Suprapubic skin (tissue), 4 donors: ENCODE measurements at places on chromosomes 13 and 19.
A peak's percentile ranks its signal among the peaks of the same experiment; 100 is the strongest.

DNA sequence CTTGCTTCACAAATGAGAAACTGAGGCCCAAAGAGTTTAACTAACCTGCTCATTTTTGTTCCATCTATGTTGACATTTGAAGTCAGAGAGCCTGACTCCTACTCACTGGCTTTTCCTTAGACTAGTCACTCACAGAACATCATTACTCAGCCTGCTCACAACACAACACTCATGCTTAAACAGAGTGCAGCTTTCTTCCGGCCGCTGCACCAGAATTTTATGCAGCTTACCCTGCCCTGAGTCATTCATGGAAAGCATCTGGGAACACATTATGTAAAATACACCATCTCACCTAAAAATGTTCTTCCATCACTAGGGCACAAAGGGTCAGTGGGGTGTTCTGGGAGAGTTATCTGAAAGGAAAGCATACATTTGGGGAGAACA is 303.4 kb downstream of the SPRY2 start:
- DNase-seq = no peak

- DNase-seq = no peak
These were observed 73.8 kb downstream of the SLITRK6 start for GRCh38 chr13:85725433-85725832.

- no peak for DNase-seq
These were observed 40.4 kb upstream of the PDCD5 start for GRCh38 chr19:32540621-32541020.

- DNase-seq = peak; percentile 72
These were observed 764 bp downstream of the MIR17HG start for GRCh38 chr13:91347996-91348905.

- no peak for DNase-seq
These were observed at the start of gene TSSK6 for GRCh38 chr19:19514881-19515641. TSSK6 (minus strand) TSS chr19:19515548; CDS start chr19:19515427, 121 bp downstream.

GRCh38 chr19:50007947-50008346 is 17.2 kb downstream of the VRK3 start:
- no peak for DNase-seq

GRCh38 chr19:34231439-34231838 is 22.9 kb upstream of the GARRE1 start:
- DNase-seq = no peak

- DNase-seq = no peak
These were observed 25.7 kb upstream of the TPTE2 start for GRCh38 chr13:19586904-19587634.

- DNase-seq = no peak
These were observed 72.4 kb downstream of the COL4A1 start for GRCh38 chr13:110234532-110234931.

DNA sequence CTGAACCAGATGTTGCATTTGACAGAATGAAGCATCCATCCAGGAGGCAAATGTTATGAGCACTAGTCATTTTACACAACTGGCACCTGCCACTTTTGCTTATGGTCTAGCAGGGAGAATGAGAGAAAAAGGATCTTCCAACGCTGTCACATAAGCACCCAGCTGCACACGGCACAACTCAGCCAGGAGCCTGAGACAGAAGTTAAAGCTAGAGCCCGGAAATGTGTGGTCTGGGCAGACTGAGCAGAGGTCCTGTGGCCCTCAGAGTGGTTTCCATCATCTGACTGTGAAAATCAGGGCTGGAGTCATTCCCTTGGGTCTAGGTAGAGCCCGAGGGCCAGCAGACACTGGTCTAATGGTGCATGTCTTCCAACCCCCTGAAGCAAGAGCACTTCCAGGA is 78.4 kb upstream of the XPO4 start:
- DNase-seq = no peak

GRCh38 chr13:108350579-108350978 is 81.1 kb downstream of the TNFSF13B start:
- no peak for DNase-seq

DNA sequence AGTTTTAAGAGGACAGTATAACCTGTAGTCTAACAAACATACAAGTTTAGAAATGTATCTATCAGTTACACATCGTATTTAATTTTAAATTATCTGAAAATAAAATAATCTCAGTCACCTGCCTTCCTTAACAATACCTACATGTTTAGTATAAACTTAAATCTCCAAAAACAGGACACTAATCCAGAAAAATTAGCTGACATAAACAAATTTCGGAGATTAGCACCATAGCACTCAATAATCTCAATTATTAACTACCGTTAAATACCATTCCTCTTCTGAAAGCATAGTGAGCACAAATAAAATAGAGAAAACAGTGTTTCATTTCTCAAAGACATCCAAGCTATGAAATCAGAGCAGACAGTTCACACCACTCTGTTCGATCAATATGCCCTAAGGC is 13.2 kb downstream of the MED4 start:
- no peak for DNase-seq

DNA sequence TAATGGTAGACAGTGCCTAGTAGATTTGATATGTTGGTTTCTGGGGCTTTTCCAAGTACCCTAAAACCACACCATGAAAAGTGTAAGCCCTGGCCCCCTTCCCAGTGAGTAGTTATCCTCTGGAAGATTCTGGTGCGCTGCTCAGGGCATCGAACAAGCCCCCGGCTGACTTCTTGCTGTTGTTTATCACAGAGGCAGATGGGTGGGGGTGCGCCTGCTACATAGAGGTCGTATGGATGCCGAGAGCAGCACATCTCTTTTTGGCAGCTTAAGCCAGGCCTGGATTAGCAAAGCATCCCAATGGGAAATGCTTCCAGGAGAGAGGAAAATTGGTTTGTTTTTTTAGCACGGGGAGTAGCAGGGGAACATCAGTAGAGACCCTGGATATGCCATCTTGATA is 26.3 kb upstream of the SPATA13 start:
- DNase-seq = no peak

DNA sequence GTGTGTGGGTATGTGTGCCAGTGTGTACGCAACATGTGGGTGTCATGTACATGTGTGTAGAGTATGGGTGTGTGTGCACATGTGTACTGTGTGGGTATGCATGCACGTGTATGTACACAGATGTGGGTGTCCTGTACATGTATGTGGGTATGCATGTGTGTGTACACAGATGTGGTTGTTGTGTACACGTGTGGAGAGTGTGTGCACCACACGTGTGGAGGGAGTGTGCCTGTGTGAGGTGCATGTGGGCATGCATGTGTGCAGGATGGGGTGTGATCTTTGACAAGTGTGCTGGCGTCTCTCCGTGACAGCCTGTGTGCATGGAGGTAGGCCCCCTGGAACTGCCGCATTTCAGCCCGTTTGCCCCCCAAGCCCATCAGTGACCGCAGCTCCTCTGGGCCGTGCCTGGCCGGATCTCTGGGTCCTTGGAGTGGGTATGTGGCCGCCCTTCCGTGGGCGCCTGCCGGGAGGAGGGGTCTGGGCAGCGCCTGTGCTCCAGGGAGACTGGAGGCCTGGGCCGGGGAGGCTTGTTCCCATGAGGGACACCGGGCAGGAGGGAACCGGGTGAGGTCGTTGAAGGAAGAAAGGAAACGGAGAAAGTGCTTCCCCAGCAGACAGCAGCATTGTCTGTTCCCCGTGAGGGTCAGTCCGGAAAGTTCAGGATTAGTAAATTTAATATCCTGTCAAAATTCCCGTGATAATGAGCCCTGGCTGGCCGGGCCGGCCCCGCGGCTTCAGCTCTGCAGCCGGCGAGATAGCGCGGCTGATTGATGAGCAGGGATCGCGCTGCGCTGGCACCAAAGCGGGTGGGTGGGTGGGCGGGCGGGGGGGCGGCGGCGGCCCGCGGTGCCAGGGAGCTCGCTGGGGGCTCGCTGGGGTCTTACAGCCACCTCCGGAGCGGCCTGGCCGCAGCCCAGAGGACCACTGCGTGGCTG is 91.1 kb upstream of the SOX1 start:
- DNase-seq = no peak

GRCh38 chr19:33100894-33101644 is 20.1 kb downstream of the GPATCH1 start:
- no peak for DNase-seq

DNA sequence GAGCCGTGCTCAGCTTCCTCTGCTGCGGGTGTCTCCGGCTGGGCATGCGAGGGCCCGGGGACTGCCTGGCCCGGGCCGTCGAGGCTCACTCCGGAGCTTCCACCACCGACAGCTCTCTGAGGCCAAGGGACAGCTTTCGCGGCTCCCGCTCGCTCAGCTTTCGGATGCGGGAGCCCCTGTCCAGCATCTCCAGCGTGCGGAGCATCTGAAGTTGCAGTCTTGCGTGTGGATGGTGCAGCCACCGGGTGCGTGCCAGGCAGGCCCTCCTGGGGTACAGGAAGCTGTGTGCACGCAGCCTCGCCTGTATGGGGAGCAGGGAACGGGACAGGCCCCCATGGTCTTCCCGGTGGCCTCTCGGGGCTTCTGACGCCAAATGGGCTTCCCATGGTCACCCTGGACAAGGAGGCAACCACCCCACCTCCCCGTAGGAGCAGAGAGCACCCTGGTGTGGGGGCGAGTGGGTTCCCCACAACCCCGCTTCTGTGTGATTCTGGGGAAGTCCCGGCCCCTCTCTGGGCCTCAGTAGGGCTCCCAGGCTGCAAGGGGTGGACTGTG is 1.2 kb downstream of the S1PR4 start:
- DNase-seq = no peak

GRCh38 chr19:50328873-50329145 is 368 bp downstream of the KCNC3 start:
- no peak for DNase-seq

DNA sequence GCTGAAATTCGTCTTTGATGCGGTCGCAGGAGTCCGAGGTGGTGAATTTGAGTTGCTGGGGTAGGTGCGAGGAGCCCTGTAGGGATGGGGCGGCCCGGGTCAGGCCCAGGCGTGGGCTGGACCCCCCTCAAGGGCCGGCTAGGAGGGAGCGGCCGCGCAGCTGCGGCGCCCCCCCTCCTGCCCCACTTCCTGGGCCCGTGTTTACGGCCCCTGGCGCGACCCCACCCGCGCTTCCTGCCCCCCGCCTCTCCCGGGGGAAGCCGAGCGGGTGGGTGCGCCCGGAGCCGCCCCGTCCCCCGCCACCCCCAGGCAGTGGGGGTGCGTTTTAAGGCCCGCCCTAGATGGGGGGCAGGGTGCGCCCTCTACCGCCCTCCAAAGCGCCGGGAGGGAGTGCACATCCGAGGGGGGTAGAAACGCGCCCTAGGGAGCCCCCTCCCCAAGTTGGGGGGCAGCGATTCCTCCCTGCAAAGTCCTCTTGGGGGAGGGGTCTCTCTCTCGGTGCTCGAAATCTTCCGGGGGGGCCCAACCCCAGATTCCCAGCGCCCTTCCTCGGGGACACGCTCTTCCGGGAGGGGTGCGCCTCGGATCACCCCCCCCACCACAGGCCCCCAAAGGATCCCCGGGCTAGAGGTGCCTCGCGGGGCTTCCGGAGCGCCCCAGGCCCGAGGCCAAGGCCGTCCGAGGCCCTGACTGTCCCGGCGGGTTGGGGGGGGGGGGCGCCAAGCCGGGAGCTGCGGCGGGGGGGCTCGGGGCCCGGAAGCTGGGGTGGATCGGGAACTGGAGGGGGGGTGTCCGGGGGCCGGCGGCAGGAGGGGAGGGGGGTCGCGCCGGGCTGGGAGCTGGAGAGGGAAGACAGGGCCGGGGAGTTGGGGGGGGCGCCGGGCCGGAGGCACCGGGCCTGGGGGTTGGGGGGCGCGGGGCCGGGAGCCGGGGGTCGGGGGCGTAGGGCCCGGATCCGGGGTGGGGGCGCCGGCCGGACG is 823 bp downstream of the TLE5 start:
- DNase-seq = no peak

DNA sequence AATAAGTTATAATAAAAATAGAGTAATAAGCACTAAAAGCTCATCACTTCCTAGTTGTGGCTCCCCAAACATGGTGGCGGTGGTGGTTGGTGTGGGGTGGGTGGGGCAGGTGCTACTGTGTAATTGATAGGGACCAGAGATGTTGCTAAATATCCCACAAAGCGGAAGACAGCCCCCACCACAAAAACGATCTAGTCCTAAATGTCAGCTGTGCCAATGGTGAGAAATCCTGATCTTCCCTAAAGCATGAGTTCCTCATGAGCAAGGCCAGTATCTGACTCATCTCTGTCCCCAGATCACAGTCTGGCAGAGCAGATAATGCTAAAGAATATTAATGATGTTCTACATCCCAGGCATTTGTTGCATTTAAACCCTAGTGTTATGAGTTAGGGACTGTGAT is 1.9 kb upstream of the EDDM13 start:
- no peak for DNase-seq
